ENCODE measurements at places on chromosomes 3 and 15.

- DNase-seq = no peak
Observed at GRCh38 chr3:71681224-71681668, 44.0 kb downstream of the EIF4E3 start.

GRCh38 chr3:713006-713621, 379.7 kb upstream of the CNTN6 start:
- no peak for DNase-seq

GRCh38 chr3:174089592-174089991, 692.0 kb downstream of the NLGN1 start:
- no peak for DNase-seq

DNA sequence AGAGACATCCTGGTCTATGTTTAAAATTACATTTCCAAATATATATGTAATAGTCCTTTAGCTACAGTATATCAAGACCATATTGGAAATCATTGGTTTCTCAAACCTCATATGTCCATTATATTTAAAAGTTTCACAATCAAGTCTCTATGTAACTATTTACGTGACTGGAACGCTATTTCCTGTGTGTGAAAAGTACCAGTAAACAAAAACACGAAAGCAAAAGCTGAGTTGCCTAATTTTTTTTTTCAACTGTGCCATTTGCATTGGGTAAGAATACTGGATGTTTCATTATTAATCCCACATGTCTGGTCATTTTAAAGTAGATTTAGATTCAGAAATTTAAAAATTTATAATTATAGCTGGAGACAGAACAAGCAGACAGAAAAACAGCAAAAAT, 381.4 kb downstream of the TBC1D5 start:
- no peak for DNase-seq

DNA sequence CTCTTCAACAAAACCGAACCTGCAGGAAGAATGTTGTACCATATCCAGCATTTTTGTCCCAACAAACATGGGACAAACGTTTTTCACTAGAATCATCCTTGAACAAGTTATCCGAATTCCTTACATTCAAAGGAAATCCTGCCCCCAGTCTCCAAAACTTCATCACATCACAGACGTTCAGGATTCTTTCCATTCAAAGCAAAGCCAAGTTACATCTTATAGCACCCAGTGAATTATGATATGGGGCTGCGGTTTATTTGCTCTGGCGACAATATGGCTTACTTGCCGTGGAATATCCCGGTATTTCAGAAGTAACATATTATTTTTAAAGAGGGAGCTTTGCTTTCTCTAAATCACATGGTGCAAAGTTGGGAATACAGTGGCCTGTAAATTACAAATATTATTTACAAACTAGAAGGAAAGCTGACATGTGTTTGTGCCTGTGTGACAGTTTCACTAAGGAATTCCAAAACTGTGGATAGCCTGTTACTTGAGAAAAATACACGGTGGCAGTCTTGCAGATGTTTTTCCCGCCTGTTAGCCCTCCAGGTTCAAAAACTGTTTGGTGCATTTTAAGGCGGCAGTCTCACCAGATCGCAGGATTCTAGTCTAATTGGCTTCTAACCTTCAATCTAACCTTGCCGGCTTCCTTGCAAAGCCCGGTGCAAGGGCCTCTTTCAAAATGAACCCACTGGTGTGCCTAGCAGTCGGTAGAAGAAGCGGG, 736 bp upstream of the MBNL1 start:
- no peak for DNase-seq

DNA sequence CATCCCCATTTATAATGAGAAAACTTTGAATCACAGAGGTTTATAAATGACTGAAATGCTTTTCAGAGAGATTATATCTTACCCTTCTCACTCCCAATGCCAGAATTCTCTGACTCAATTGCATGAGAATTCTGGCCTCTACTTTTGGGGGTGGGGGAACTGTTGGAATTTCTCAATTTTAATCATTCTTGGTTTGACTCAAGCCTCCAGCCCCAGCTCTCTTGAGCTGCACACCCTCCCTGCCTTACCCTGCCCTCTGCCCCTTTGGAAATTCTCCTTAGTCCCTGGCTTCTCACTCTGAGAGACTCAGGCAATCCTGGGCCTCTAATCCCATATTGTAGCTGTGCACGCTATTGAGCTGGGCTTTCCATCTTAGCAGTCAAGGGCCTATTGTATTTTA, 44.2 kb downstream of the ZNF589 start:
- DNase-seq = no peak

All from activated B cell treated with CpG ODN at 0.5 μM for 24 hours (primary cell).